Activated CD8-positive, alpha-beta T cell treated with anti-CD3 and anti-CD28 coated beads for 36 hours (primary cell): ENCODE measurements at places on chromosomes 2 and 18. TPM values are rescaled to one million over a fixed set of nuclear protein-coding genes. Genes with fewer than 3 reads are reported as not detected.
A peak's percentile ranks its signal among the peaks of the same experiment; 100 is the strongest.

GRCh38 chr2:143398781-143399180, 269.6 kb downstream of the ARHGAP15 start:
- peaks cover 55% of the 10 kb centered on the region for H3K4me1 ChIP-seq
- DNase-seq: no peak
- H3K27ac ChIP-seq: no peak overlapping the region
- peaks cover 6% of the 10 kb centered on the region for H3K36me3 ChIP-seq
- no peaks in the 10 kb centered on the region for H3K27me3 ChIP-seq

Gene SNED1
- 1.8 TPM for total RNA-seq

DNA sequence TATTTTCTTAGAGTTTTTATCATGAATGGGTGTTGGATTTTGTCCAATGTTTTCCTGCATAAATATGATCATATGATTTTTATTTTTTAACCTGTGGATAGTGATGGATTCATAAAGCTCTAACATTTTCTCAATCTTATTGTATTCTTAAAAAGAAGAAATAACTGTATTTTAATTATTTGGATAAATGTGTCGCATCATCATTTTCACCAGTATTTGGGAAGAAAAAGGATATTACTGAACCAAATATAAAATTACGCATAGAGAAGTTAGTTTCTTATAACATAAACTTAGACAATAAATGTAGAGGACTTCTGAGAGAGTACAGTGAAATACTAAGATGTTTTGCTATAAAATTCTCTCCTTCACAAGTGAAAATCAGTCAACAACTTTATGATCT, 126.0 kb upstream of the CHST9 start:
- H3K36me3 ChIP-seq: no peaks in the 10 kb centered on the region
- no peaks in the 10 kb centered on the region for H3K4me1 ChIP-seq
- DNase-seq: no peak
- no peak overlapping the region for H3K27ac ChIP-seq
- H3K4me3 ChIP-seq: no peak overlapping the region
- no peaks in the 10 kb centered on the region for H3K27me3 ChIP-seq

Gene GPATCH11
- total RNA-seq: 9.9 TPM

GRCh38 chr2:5751873-5752482, 59.8 kb downstream of the SOX11 start:
- no peaks in the 10 kb centered on the region for H3K36me3 ChIP-seq
- no peak for DNase-seq
- H3K27ac ChIP-seq: no peak overlapping the region
- H3K27me3 ChIP-seq: peaks cover 3% of the 10 kb centered on the region
- H3K4me3 ChIP-seq: no peak overlapping the region

Gene SPC25
- total RNA-seq: 32.0 TPM

DNA sequence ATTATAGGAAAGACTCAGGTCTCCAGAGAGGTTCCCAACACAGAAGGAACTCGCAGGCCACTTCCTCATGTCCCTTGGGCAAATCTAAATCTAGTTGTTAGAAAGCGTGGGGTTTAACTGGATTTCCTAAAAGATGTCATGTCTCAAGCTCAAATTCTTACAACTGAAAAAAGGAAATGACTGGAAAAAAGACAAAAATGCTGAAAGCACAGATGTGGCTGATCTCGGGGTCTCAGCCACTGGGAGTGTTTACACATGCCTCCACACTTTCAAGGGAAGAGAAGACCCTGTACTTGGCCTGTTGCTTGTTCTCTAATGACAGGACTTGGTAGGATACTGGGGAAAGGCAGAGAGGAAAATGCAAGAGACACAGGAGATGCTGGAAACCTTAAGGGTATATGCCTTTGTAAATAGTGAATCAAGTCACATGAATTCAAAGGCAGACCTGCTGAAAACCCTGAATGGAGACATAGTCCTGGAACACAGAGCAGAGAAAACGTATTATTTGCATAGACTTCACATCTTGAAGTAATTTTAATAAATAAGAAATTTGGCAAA, 160.9 kb upstream of the MEIS1 start:
- no peaks in the 10 kb centered on the region for H3K4me1 ChIP-seq
- H3K36me3 ChIP-seq: no peaks in the 10 kb centered on the region
- H3K27ac ChIP-seq: no peak overlapping the region
- H3K27me3 ChIP-seq: no peaks in the 10 kb centered on the region
- DNase-seq: no peak
- H3K4me3 ChIP-seq: no peak overlapping the region

DNA sequence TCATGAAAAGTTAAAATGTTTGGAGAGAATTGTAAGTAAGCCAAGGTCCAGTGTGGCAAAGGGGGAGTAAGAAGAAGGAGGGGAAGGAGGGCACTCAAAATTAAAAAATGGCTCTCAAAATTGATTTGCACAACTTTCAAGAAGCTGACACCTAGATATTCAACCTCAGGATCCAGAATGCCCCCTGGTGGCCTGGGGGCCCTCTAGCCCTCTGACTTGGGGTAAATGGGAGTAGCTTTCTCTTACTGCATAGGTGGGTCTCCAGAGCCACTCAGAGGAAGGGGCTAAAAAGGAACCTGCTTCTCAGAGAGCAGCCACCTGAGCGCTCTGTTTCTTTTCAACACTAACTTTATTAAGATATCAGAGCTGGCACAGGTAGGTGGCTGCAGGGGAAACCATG, 968.5 kb downstream of the BCL11A start:
- no peaks in the 10 kb centered on the region for H3K36me3 ChIP-seq
- H3K4me3 ChIP-seq: no peak overlapping the region
- H3K27me3 ChIP-seq: no peaks in the 10 kb centered on the region
- no peaks in the 10 kb centered on the region for H3K4me1 ChIP-seq
- H3K27ac ChIP-seq: no peak overlapping the region
- peak; percentile 38 for DNase-seq

Gene MAIP1
- 31.9 TPM for total RNA-seq

DNA sequence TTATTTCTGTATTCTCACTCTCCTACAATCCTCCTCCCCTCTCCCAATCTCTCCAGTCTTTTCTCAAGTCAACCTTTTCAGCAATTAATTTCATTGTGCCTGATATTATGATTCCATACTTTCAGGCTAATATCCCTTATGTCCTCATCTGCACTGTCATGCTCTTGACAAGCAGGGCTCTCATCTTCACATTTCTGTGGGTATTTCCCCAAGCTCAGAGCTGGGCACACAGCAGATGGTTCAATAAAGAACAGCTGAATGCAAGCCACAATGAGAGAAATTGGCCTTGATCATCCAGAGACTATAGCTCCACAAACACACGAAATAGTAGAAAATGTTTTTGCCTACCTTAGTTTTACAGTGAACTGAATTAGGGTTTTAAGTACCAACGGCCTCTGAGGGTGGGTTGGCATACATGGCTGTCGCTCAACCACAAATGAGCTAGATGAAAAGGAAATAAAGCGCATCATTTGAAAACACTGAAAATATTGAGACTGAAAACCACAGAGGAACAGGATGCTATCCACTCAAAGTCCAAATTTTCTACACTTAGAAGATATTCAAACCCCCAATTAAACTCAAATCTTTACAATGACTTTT, 47.5 kb upstream of the STAT1 start:
- peaks cover 64% of the 10 kb centered on the region for H3K36me3 ChIP-seq
- DNase-seq: peak; percentile 56
- H3K27me3 ChIP-seq: no peaks in the 10 kb centered on the region
- H3K27ac ChIP-seq: peak overlapping the region; percentile 92
- peak overlapping the region; percentile 25 for H3K4me3 ChIP-seq
- H3K4me1 ChIP-seq: peaks cover 64% of the 10 kb centered on the region
